ENCODE measurements at places on chromosomes 5 and 9. TPM values are rescaled to one million over a fixed set of nuclear protein-coding genes. Genes with fewer than 3 reads are reported as not detected.

PPP2R2B gene
- total RNA-seq, result 19.7 TPM

- no peaks in the 10 kb centered on the region for H3K36me3 ChIP-seq
- peak overlapping the region; percentile 73 for H3K27ac ChIP-seq
- H3K27me3 ChIP-seq, result no peaks in the 10 kb centered on the region
- H3K4me1 ChIP-seq, result peaks cover 31% of the 10 kb centered on the region
- DNase-seq, result no peak
These were observed 29.8 kb downstream of the PCDHAC2 start for GRCh38 chr5:140996060-140996459.

DNA sequence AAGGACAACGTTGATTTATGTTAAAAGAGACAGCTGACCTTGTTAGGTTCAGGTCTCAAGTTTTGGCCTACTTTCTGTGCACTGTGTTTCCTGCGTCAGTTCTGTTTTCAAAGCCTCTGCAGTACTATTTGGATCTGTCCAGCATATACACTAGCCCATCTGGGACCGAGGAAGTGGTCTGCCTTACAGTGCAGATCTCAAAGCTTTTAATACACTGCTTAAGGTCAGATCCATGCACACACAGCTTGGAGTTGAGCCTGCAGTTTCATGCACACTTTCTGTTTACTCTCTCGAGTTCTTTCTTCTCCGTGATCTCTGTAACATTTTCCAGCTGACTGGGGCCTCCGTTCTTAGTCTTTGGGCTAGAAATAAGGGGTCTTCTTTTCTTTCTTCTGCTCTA is 24.1 kb downstream of the CARTPT start:
- H3K4me3 ChIP-seq, result no peak overlapping the region
- DNase-seq, result no peak
- no peak overlapping the region for H3K27ac ChIP-seq
- peaks cover 26% of the 10 kb centered on the region for H3K27me3 ChIP-seq
- peaks cover 1% of the 10 kb centered on the region for H3K4me1 ChIP-seq

DNA sequence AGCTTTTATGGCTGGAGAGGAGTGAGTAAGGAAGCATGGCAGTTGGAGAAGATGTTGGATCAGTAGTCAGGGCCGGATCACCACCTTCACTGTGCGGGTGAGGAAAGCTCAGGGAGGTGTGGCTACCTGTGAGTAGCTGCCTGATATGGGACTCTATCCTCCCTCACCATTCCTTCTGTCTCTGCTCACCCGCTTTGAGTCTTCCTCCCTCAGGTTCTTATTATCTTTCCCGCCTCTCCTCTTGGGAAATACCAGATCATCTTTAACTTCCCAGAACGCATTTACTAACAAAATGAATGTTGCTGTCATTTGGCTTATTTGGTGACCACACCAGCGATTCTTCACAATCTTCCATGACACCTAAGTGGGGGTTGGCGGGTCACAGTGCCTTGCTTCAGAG is 140.7 kb upstream of the GPR151 start:
- H3K27me3 ChIP-seq, result no peaks in the 10 kb centered on the region
- peaks cover 2% of the 10 kb centered on the region for H3K36me3 ChIP-seq
- H3K4me3 ChIP-seq, result no peak overlapping the region
- H3K4me1 ChIP-seq, result peaks cover 10% of the 10 kb centered on the region
